ENCODE measurements at places on chromosomes 7 and 10. TPM values are rescaled to one million over a fixed set of nuclear protein-coding genes. Genes with fewer than 3 reads are reported as not detected.

AKR1C1 gene
- polyA plus RNA-seq = not detected

CD36 gene
- polyA plus RNA-seq = 11.4 TPM

DNA sequence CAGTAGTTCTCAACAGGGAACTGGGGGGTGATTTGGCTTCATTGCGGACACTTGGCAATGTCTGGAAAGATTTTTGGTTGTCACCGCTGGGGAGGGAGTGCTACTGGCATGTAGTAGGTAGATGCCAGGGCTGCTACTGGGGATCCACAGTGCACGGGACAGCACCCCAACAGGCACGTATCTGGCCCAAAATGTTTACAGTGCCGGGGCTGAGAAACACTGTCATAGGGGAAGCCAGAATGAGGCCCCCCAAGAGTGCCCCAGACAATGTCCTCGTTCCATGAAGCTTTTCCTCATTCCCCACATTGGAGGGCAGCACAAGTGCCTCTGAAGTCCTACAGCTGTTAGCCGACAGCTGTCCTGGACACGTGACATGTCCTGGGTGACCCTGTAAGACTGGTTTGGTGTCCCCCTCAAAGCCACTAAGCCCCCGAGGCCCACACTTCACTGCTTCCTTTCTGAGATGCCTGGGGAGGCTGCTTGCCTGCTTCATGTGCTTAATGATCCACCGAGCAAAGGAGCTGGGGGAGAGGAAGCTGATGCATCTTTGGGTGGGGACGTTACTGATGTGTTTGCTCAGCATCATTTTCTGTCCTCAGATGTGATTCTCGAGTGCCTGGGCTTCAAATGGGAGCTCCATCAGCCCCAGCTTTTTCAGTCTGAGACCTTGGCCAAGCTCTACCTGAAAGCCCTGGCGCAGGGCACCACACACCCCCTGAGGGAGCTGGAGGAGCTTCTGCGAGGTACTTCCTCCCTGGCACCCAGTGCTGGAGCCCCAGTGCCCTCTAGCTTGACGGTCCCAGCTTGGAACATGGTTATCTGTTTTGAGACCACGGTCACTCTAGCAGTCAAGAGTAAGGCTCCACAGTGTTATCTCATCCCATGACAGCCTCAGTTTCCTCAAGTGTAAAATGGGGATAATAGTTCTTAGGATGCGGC lies 14.7 kb downstream of the BTBD16 start:
- DNase-seq = no peak

GRCh38 chr7:41586931-41587640 lies 115.8 kb downstream of the INHBA start:
- DNase-seq = no peak

GRCh38 chr10:124477614-124478363 lies 16.2 kb downstream of the LHPP start:
- DNase-seq = no peak

GRCh38 chr7:24701261-24702235 lies 55.7 kb downstream of the GSDME start:
- DNase-seq = no peak

DNA sequence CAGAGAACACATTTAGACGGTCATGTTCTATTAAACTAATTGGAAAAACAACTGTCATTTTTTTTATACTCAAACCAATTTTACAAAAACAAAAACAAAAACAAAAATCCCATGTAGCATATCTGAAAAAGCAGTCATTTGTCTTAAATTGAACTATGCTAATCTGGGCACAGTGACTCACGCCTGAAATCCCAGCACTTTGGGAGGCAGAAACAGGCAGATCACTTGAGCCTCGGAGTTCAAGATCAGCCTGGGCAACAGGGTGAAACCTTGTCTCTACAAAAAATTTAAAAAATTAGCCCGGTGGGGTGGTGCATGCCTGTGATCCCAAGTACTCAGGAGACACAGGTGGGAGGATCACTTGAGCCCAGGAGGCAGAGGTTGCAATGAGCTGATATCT lies 253.4 kb downstream of the DOCK4 start:
- DNase-seq = no peak

- no peak for DNase-seq
Measured at GRCh38 chr7:55082228-55082603, 63.4 kb downstream of the EGFR start.

DNA sequence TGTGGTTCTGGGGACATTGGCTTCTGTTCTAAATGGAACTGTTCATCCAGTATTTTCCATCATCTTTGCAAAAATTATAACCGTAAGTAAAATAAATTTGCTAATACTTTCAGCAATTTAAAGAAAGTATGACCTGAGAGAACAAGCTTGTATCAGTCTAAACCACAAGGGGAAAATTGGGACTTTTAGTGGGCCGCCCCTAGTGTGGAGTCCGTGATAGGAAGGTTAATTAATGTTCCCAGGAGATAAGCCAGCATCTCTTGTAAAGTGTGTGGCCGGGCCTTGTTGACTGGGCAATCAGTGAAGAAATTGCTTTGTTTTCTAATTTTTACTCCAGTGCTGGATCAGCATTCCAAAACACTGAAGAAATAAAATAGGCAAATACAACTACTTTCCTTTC lies 83.0 kb downstream of the ABCB5 start:
- DNase-seq = no peak

GRCh38 chr10:68342909-68343516 lies 10.3 kb upstream of the PBLD start:
- no peak for DNase-seq

GRCh38 chr10:9910446-9910845 lies 1107.2 kb upstream of the CELF2 start:
- no peak for DNase-seq

DNA sequence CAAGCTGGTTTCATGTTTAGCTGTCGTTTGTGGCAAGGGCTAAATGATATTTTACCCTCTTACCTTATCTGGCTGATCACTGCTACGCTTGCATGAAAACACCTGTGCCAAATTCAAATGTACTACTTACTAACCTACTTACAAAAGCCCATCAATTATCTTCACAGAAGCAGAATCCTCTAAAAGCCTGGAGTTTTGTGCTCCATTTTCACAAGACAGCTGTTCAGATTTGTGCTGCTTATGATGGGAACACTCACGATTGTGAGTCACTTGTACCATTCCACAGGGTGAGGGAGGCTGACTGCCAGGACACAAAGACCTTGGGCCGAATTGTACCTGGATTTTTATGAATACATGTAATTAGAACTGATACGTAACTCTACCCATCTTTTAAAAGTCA lies 245.0 kb upstream of the NPY start:
- DNase-seq = no peak

Data from immature natural killer cell (primary cell).